ENCODE measurements at places on chromosomes 3 and 15.
A peak's percentile ranks its signal among the peaks of the same experiment; 100 is the strongest.

DNA sequence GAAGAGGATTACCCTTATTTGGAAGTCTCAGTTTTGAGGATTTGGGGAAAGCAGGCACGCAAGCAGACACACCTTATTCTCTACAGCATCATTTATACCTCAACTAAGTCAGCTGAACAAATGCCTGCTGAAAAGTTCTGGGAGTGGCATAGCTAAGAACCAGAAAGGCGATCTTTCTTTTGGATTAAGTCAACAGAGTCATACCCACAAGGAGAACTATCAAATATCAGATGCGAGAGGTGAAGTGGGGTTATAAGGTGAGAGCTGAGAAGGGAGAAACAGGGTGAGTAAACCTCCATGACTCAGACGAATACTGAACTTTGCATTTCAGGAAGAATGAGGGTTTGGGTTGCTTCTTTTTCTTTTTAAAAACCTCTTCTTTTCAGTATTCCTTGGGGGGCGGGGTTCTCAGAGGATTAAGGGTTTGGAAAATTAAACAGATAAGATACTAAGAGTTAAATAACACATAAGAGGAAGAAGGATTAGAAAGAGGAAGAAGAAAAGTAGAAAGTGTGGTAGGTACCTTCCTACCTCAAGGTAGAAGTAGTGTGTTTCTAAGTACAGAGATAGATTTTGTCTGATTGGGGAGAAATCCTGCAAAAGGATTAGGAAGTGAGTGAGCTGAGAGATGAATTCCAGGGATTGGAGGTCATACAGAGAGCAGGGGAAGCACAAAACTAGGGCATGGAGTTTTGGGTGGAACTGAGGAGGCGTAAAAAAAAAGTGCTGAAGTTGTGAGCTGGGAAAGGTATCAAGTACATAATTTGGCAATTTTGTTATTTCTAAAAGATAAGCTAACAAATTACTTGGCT is 41.3 kb upstream of the ICE2 start:
- no peak for DNase-seq

- no peak for DNase-seq
Measured at GRCh38 chr3:37661615-37662306, 199.9 kb upstream of the CTDSPL start.

DNA sequence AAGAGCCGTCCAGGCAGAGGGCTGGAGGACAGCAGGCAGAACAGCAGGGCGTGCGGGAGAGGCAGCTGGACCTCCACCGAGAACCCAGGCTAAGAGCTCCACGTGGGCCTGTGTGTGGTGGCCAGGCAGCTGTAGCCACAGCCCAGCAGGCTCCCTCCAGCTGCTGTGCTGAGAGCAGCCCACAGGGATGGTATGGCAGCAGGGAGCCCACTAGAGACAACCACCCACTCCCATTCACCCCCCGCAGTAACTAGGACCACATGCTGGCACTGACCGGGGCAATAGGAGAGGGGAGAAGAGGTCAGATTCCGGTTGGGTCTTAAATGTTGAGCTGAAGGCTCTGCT is 25.6 kb upstream of the MUSTN1 start:
- no peak for DNase-seq

DNA sequence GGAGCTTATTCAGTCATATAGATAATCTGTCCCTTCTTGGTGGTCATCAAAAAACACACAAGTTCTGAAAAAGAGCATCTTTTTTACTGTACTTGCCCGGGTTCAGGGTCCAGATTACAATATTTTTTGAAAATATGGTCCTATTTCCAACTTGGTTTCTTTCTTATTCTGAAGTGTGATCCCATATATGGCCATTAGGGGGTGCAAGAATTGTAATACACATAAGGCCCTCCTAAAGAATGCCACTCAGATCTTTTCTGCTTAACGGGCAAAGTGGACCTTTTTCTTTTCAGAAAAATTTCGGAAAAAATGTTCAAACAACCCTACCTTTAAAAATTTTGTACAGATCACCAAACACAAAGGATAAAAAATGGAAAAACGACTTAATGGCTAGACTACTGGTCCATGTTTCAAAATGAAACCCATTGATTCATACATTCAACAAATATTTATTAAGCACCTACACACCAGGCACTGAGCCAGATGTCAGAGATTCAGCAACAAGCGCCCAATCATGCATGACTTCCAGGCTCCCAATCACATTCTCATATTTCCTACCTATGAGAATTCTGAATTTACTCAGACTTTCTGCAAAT is 102.0 kb upstream of the MYRIP start:
- no peak for DNase-seq

DNA sequence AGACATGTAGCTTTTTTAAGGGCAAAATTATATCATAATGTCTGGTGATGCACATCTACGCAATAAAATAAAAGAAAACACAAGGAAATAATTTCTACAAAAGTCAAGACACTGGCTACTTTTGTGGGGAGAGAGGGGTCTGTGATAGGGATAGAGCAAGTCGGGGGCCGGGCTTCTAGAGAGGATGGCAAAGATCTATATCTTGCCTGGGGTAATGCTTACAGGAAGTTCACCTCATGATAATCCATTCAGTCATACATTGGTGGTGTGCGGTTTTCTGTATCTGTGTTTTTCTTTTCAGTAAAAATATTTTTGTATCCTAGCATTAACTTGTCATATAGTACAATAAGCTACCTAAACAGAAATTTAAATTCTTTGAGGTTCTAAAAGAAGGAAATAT is 178.8 kb downstream of the ARRDC4 start:
- DNase-seq = no peak

DNA sequence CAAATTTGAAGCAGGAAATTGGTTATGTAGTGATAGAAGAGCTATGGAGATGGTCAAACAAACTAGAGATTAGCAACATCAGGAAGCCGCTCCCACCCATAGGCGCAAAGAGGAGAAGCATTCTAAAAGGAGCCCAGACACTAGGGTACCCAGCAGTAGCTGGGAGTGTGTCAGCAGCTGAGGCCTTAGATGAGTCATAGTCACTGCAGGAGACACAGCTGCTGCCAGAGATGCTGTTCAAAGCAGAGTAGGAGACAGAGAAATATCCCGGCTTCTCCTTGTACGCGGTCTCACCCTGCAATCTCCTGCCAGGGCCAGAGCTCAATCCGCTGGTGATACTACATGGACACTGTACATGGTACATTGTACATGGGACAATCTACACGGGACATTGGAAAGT is 61.9 kb downstream of the VGLL3 start:
- no peak for DNase-seq

GRCh38 chr3:194777729-194778128 is 92.0 kb downstream of the FAM43A start:
- DNase-seq = no peak

GRCh38 chr15:70101459-70102113 is 3.9 kb upstream of the TLE3 start:
- DNase-seq = peak; percentile 84

DNA sequence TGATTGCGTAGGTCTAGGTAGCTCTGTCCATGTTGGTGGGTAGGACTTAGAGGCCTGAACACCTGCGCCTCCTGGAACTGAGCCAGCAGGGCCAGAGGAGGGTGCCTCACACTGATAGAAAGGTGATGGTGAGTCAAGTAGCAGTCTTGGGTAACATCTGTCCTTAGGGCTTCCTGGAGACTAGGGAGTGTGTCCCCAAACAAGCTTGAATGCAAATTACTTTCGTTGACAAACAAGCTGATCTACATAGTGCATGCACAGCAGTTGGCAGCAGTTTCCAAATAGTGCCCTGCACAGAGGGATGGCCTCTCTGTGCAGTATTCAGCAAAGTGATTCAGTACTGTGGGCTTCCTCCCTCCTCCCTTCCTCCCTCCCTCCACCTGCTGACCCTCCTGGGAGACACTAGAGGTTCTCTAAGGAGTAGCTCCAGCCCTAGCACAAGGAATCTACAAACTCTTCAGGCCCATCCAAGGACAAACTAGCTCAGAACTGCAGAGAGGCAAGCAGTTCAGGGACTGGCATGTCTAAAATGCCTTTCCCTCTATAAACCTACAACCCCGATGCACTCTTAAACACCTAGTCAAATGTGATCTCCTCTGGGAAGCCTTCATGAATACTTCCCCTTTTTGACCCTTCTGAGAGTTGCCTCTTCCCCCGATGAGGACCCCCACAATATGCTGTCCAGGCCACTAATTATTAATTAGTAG is 61.0 kb downstream of the TLE3 start:
- peak; percentile 69 for DNase-seq
